H54 (cell line): ENCODE measurements at places on chromosomes 1 and 21.
A peak's percentile ranks its signal among the peaks of the same experiment; 100 is the strongest.

DNA sequence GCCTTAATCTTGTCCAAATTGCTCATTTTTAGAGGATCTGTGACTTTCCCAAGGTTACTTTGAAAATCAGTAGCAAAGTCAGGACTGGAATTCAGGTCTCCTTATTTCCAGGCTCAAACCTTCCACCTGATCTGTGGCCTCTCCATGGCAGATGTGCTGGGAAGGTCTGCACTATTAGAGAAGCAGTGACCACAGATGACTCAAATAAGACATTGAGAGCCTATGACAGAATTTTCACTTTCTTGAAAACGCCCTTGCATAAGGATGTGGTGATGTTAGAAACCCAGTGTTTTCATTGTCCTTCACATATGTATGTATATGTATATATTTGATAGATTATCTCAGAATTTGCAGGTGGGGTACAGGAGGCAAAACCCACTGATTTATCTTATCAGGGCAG is 45.3 kb downstream of the TTC39A start:
- DNase-seq = no peak

DNA sequence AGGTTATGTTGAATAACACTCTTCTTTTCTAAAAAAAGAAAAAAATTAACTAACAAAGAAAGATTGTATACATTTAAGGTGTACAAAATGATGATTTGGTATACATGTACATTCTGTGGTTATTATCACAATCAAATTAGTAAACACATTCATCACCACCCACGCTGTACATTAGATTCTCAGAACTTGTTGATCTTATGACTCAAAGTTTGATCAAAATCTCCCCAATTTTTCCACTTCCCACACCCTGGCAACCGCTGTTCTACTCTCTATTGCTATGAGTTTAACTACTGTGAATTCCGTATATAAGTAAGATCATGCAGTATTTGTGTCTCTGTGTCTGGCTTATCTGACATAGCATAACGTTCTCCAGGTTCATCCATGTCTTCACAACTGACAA is 469.5 kb upstream of the CHRM3 start:
- DNase-seq = no peak

DNA sequence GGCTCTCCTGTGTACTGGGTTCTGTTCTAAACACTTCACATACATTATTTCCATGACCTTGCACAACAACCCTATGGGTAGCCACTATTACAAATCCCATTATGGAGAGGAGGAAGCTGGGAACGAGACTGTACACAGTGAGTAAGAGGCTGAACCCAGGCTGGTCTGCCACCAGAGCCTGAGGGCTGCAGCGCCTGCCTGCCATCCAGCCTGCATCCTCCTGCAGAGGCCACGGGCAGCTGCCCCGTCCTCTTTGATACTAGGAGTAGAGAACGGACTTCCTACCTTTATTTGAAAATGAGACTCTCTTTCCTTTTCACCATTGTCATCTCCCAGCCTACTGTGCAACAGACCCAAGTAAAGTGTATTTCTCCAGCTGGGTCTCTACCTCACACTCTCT is 370.0 kb downstream of the HHAT start:
- no peak for DNase-seq

DNA sequence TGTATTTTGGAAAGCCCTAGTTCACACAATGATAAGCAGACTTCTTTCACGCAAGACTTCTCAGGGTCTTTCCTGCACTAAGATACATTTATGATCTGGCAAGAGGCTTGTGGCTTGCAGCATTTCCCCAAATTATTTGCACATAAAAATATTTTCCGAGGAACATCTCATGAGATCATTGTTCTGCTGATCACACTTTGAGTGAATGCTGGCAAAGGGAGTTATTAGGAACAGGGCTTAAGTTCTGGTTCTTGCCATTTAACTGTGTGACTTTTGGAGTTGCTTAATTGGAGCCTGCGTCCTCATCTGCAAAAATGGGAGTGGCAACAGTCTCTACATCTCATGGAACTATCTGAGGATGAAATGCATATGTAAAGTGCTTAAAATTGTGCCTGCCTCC is 50.2 kb downstream of the GADD45A start:
- no peak for DNase-seq

GRCh38 chr1:57167997-57168396 is 202.2 kb upstream of the C8B start:
- no peak for DNase-seq

- peak; percentile 30 for DNase-seq
Observed at GRCh38 chr1:29706936-29707335, 470.6 kb downstream of the PTPRU start.

GRCh38 chr1:24928689-24929397 is 1.2 kb downstream of the RUNX3 start:
- no peak for DNase-seq

DNA sequence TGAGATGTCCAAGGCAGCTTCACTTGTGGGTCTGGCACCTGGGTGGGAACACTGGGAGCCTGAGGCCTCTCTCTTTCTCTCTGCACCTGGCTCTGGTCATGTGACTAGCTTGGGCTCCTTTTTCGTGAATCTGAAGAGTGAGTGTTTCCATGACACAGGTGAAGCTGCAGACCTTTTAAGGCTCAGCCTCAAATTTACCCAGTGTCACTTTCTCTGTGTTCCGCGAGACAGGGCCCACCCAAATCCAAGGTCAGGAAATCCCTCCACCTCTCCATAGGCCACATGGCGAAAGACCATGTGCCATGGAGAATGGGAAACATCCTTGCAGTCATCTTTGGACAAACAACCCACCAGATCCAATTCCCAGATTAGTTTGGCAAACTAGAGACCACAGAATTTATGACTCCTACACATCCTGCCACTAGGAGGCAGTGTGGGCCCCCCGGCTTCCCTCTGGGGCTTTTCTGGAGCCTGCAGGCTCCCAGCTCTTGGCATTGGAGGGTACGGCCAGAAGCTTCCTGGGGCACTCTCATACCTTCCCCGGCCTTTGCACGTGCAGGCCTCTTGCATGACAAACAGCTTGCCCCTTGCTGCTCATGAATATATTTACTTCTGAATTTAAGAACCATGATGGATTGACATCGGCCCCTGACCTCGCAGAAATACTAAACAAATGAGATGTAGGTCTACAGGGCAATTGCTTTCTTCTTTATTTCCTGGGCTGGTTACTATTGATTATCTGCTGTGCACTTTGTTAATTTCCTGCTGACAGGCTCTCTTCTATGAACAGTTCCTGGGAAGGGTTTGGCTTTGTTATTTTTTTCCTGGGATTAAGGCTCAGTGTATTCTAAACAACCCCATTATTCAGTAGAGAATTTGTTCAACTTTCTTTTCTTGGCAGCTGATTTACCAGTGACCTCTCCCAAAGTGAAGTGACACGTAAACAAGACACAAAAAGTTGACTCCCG is 180.7 kb downstream of the KAZN start:
- DNase-seq = peak; percentile 44

DNA sequence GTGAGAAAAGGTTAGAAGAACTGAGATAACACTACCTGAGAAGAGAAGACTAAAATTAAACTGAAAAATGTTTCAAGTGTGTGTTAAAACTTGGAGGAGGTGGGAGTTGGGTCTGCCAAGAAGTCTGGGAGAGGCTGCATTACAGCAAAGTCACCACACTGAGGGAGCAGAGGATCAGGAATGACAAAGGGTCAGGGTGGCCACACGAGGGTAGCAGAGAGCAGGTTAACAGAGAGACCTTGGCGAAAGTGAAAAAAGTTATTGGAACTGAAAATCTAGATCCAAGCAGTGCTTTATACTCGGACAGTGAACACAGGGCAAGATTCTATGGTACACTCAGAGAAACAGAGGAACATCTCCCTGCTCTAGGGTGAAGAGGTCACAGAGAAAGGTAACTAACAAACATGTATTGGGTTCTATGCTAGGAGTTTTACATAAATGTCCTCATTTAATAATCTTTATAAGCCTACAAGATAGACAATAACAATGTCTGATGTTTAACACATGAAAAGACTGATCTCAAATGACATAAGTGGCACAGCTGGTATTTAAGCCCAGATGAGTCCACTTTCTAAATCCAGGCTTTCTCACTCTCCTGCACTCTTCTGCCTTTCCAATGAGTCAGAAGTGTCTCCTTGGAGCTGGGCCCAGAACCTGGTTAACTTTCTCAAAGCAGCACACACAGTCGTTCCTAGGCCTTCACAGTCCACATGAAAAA is 10.3 kb upstream of the CADM3 start:
- DNase-seq = peak; percentile 40

GRCh38 chr1:24047110-24047477 is 64.8 kb downstream of the MYOM3 start:
- DNase-seq = no peak

DNA sequence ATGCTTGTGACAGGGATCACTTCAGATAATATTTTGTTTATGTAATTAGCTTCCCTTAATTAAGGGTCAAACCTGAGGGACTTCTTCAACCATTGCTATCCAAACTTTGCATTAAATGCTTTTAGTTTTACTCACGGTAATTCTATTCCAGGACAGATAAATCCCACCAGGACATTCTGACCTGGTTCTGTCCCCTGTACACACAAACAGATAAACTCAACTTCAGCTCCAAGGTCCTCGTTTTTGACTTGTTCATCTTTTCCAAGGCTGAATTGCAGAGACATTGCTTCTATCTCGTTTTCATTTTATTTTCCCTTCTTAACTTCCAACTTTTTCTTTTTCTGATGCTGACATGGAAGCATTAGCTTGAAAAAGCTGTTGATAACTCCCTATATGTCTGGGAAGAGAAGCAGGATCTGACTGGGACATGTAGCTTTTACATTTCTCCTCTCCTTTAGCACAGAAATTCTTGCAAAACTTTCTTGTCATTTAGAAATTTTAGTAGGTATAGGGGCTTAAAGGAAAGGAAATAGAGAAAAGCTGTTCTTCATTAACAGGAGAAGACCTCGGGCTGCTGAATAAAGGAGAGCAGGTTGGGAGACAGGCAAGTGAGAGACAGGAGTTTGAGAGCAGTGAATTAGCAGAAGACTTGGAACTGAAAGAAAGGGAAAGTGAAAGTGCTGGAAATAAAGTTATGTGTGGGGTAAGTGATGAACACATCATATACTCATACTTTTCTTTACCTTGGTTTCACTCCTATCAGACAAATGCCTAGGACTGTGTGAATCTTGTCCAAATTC is 231.7 kb upstream of the B3GALT2 start:
- DNase-seq = no peak

GRCh38 chr21:31358158-31358557 is 14.1 kb upstream of the TIAM1 start:
- DNase-seq = no peak

DNA sequence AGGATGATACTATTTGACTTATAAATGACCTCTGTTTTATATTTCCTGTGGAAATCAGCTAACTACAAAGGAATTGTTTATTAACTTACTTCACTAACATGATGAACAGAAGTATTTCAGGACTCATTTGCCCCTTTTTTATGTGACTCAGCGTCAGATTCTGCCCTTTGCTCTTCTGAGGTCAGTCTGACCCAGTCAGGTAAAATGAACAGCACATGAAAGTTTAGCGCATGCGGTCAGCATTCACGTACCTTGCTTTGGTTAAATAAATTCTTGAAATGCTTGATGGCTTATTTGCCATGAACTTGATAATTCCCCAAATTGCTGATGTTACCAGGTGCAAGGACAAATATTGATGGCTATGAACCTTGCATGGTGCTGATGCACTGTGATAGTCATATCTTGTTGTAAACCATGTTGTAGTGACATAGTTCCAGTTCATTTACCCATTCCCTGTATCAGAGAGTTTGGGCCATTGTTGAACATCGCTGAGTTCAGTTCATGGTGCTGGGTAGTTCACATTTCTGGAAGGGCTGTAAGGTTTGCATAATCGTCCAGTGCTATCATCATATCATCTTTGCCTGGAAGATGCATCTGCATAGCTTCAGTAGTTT is 133.4 kb downstream of the NFIA start:
- DNase-seq = no peak

DNA sequence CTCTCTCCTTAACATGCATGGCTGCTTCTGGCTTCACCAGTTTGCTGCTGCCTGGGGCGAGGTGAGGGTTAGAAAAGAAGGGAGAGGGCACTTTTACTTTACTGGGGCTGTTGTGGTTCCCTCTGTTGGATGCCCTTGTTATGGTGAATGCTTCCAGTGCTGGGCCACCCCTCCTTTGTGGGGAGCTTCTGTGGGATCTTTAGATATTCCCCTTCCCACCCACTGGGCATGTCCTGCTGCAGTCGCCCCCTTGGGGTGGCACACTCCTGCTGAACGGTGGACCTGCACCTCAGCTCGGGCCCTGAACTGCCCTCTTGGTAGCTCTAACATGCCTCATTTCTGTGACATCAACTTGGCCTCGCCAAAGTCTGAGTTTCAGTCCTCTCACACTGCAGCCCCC is 6.0 kb downstream of the TNN start:
- no peak for DNase-seq

DNA sequence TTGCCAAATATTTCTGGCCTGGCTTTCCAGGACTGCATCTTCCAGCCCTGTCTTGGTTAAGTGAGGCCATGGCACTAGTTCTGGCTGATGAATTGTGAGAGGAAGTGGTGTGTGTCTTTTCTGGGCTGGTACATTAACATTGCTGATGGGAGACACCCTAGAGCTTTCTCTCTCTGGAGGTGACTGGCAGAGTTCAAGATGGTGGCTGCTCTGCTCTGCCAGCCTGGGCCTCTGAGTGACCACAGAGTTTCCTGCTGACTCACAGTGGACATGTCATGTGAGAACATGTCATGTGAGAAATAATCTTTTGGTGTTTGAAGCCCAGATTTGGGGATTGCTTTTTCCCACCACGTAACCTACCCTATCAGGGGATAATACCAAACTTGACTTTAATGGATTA is 218.0 kb upstream of the KIAA0040 start:
- DNase-seq = no peak

DNA sequence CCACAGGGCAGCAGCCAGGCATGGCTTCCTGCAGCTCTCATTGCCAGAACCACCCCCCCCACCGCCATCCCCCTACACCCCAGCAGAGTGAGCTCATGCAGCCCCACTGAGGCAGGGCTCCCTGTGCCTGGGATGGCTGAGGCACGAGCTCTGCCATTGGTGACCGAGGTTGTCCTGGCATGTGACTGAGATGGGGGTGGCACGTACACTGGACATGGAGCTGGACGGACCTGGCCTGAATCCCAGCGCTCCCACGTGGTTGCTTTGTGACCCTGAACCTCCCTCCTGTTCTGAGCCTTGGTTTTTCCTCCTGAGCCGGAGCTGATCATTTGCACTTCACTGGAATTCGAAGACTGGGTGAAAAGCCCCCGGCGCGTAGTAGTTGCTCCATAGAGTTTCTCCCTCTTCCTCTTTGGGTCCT is 28.3 kb downstream of the ALPL start:
- no peak for DNase-seq

DNA sequence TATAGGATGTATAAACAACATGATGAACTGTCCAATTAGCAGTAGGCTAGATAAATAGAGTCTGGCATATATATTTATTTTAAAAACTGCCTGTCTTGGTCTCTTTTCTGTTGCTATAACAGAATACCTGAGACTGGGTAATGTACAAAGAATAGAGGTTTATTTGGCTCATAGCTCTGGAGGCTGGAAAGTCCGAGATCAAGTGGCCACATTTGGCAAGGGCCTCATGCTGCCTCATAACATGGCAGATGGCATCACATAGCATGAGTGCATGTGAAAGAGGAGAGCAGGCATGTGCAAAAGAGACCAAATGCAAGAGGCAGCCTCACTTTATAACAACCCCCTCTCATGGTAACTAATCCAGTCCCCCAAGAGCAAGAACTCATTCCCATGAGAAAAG is 6.0 kb downstream of the STYXL2 start:
- DNase-seq = no peak

GRCh38 chr1:172976222-172977041 is 74.3 kb downstream of the TNFSF18 start:
- DNase-seq = no peak

GRCh38 chr1:23593042-23593521 is 33.8 kb upstream of the ID3 start:
- no peak for DNase-seq

GRCh38 chr1:114558544-114558943 is 22.9 kb downstream of the BCAS2 start:
- no peak for DNase-seq
